ENCODE measurements at places on chromosomes 7 and 10.
A peak's percentile ranks its signal among the peaks of the same experiment; 100 is the strongest.

GRCh38 chr10:10010397-10010796, 1007.3 kb upstream of the CELF2 start:
- no peak for DNase-seq

GRCh38 chr10:91798649-91799611, 704 bp downstream of the TNKS2 start:
- peak; percentile 28 for DNase-seq

GRCh38 chr7:131845573-131846314, 289.3 kb upstream of the PODXL start:
- no peak for DNase-seq

- peak; percentile 61 for DNase-seq
Measured at GRCh38 chr10:119633538-119634218, 17.5 kb upstream of the BAG3 start.

- no peak for DNase-seq
Measured at GRCh38 chr7:128809363-128809762, 17.6 kb downstream of the CCDC136 start.

DNA sequence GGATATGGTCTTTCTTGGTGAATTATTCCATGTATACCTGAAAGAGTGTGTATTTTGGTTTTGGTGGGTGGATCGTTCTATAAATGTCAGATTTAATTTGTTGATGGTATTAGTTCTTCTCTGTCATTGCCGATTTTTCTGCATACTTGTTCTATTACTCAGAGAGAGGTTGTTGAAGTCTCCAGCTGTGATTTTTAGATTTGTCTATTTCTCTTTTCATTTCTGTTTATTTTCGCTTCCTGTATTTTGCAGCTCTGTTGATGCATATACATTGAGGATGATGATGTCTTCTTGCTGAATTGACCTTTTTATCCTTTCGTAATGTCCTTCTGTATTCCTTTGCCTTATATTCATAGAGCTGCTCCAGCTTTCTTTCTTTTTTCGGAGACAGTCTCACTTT, 12.1 kb upstream of the BHLHA15 start:
- DNase-seq = no peak

GRCh38 chr7:40200791-40201190, 66.0 kb downstream of the SUGCT start:
- DNase-seq = no peak

GRCh38 chr7:832167-832967, at the start of gene SUN1:
TSS of gene SUN1 (plus strand) at chr7:832476. CDS start at chr7:832525, 49 bp downstream.
- no peak for DNase-seq

GRCh38 chr7:142753366-142753765, 4.1 kb downstream of the PRSS1 start:
- DNase-seq = no peak

DNA sequence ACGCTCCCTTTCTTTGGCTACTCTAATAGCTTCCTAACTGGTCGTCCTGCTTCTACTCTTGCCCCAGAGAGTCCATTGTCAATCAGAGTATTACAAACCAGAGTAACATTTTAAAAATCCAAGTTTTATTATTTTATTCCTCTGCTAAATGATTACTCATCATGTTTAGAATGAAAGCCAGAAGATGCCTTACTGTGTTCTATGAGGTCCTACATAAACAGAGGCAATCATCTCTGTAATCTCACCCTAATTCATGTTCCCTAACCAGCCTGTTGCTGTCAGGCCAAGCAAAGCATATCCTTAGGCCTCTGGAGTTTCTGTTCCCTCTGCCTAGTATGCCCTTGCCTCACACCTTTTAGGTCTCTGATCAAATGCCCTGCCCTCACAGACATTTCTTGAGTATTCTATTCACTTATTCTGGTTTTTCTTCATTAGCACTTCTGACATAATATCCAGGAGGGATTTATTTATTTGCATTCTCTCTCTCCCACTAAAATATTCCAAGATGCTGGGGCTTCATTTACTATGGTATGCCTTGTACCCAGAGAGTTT, 497.5 kb downstream of the PHTF2 start:
- DNase-seq = no peak

DNA sequence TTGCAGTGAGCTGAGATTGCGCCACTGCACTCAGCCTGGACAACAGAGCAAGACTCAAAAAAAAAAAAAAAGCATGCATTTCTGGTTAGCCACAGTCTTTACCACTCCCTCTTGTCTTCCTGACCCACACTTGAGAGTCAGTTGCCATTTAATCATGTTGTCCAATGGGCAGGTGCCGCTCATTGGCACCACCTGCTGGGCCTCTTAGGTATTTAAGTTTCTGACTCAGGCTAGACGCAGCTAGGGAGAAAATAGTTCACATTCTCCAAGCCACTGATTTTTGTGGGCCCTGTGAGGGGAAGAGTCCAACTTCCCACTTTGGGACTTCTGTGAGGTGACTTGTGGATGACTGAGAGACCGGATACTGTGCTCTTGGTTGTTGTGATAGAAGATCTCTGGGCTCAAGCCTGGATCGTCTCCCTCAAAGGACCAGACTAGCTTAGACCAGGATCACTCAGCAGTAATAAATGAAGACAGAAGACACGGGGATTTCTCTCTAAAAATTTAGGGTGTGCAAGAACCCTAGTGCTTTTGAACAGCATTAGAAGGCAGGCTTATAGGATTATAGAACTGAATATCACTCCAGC, 26.8 kb upstream of the SORCS3 start:
- no peak for DNase-seq

DNA sequence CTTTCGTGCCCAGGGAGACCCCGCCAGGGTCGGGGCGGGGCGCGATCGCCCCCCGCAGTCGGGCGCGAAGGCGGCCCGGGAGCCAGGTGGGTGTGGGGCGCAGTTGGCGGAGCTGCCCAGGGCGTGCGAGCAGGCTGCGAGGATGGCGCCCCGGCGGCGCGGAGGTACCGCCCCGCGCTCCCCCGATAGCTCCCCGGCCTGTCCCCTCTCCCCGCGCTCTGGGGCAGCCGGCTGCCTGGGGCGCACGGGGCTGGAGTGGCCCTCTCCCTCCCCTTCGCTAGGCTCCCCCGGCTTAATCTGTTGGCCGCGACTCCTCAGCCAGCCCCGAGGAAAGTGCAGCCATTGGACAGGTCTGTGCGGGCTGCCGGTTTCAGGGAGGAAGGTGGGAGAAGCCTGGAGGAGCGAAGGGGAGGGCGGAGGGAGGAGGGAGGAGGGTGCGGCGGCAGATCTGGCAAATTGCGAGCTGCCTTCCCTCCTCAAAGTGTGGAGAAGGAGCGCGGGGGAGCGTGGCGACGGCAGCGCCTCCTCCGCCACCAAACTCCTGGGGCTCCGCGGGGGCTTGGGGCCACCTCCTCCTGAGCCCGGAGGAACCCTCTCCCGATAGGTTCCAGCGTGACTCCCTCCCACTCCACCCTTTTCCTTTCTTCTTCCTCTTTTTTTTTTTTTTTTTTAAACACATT, 361 bp upstream of the PLXDC2 start:
- peak; percentile 80 for DNase-seq

DNA sequence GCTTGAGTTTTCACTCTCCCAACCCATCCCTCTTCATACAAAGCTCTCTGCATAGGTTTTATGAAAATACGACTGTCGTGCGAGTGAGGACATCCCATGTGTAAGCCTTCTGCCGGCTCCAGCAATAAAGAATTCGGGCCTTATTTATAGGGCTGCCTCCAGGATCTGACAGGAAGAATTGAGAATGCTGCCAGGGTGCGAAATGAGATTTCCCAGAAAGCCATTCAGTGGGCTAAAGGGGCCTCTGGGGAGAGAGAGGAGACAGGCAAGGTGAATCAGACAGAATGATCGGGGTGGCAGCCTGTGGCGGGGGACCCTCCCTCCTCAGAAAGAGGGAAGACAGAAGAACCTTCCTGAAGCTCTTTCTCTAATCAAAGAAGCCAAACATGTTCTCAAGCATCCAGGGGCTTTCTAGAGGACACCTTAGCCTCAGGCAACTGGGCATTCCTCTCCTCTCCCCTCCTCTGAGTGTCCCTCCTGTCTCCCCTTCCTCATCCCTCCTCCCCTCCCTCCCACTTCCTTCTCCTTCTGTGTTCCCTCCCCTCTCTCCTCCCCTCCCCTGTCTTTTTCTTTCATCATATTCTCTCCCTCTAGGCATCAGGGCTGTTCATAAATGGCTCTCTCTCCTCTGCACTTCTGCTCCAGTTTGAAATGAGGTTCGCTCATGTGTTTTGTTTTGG, 410.9 kb downstream of the TYW1 start:
- no peak for DNase-seq

- DNase-seq = no peak
Measured at GRCh38 chr7:87512906-87513305, 37.4 kb upstream of the ABCB4 start.

DNA sequence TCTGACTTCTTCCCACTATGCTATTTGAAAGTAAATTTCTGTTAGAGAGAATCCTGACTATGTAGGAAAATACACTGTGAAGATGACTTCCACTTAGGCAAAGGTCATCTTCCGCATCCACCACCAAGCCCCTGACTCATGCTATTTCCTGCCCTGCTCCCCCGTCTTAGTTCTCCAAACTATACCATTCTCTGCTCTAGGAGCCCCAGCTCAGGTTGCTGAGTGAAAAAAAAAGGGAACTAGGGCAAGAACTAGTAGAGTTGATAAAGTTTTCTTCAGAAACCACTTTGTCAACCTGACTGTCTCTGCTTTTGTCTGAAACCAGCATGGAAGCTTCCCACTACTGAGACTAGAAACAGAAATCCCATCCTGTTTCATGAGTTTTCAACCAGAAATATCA, 96.9 kb downstream of the EVX1 start:
- no peak for DNase-seq

DNA sequence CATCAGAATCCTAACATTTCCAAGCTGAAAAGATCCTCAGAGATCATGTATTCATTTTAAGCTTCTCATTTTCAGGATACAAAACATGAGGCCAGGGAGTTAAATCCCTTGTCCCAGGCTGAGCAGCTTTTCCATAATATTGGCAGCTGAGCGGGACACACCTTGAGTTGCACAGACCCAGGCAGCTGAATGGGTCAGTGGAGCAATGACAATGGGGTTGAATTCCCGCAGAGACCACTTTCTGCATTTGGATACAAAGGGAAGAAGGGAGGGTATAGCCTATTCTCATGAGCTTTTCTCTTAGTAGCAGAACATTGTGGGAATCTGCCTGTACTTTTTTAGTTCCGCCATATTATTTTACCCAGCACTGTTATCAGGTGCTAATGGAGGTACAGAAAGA, 49.5 kb downstream of the PRR15 start:
- no peak for DNase-seq

- DNase-seq = peak; percentile 13
Measured at GRCh38 chr7:19121977-19122588, 4.6 kb upstream of the TWIST1 start.

- DNase-seq = no peak
Measured at GRCh38 chr7:155762036-155762435, 50.2 kb downstream of the SHH start.

- peak; percentile 48 for DNase-seq
Measured at GRCh38 chr7:92691578-92691977, 101.4 kb upstream of the FAM133B start.

GRCh38 chr10:62380016-62380415, 5.8 kb downstream of the ZNF365 start:
- no peak for DNase-seq

DNA sequence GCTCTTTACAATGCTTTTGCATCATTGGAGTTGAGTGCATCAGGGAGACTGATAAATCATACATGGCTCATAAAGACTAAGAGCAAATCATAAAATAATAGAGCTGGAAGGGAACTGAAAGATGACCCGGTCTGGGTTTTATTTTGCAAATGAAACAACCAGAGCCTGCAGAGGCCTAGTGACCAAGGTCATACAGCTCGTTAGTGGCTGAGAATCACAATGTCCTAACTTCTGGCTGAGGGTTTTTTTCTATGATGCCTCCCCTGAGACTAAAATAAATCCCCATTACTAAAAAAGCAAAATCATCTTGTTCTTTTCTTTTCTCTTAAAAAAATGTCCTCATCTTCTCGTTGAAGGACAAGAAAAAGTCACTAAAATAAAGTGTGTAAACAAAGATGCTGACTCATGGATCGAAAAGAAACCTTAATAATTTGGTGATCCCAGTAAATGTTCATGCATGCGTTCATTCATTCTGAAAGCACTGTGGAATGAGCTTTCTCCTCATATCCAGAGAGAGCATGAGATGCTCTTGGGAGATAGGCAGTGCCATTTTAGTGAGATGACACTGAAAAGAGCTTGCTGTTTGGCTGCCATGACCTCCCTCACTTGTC, 107.8 kb upstream of the PHYHIPL start:
- DNase-seq = no peak

DNA sequence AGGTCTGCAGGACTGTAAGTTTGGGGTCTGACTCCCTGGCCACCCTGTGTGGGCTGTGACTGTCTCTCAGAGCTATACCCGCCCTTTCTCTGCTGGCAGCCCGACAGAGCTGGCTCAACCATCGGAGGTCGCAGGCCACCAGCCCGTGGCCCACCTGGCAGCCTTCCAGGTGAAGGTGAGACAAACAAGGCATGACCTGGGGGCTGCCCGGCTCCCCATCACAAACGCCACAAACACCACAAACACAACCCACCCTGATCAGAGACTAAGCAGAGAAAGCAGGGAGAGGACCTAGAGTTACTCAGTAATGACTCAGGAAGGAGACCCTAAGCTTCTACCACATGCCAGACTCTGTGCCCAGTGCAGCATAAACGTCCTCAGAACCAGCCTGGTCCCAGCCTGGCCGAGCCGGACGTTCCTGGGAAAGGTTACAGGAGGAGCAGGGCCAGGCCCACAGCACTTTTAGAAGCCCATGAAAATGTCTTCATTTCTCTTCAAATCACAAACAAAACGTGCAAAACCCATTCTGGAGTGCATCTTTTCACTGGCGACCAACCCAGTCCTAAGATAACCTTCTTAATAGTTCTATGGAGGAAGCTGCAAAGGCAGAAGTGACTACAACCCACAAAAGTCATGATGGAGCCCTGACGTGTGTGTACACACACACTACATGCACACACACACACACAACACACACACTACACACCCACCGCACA, 66.8 kb downstream of the MKI67 start:
- no peak for DNase-seq

All from putamen (tissue), 1 donor.